ENCODE measurements at places on chromosomes 11 and 22.

- no peak overlapping the region for H3K27ac ChIP-seq
- H3K36me3 ChIP-seq, result no peaks in the 10 kb centered on the region
- no peak overlapping the region for H3K4me3 ChIP-seq
- DNase-seq, result peak; percentile 61
- peaks cover 3% of the 10 kb centered on the region for H3K4me1 ChIP-seq
- no peaks in the 10 kb centered on the region for H3K27me3 ChIP-seq
Observed at GRCh38 chr11:75388386-75389275, 10.7 kb upstream of the RPS3 start.

- no peak overlapping the region for H3K4me3 ChIP-seq
- no peak for DNase-seq
- H3K36me3 ChIP-seq, result no peaks in the 10 kb centered on the region
- H3K27ac ChIP-seq, result no peak overlapping the region
- H3K4me1 ChIP-seq, result peaks cover 2% of the 10 kb centered on the region
- no peaks in the 10 kb centered on the region for H3K27me3 ChIP-seq
Observed at GRCh38 chr11:75313513-75314272, 37.8 kb downstream of the ARRB1 start.

- no peak overlapping the region for H3K27ac ChIP-seq
- no peaks in the 10 kb centered on the region for H3K27me3 ChIP-seq
- H3K4me1 ChIP-seq, result 0 out of 2 replicates have a peak, but pooled peaks cover 1% of the 10 kb centered on the region
- no peak for DNase-seq
- H3K4me3 ChIP-seq, result no peak overlapping the region
Observed at GRCh38 chr11:9838229-9838628, 174.4 kb downstream of the SWAP70 start.

GRCh38 chr11:63417174-63417852, 47.7 kb downstream of the SLC22A9 start:
- no peak overlapping the region for H3K27ac ChIP-seq
- H3K4me3 ChIP-seq, result no peak overlapping the region
- H3K4me1 ChIP-seq, result no peaks in the 10 kb centered on the region
- H3K36me3 ChIP-seq, result no peaks in the 10 kb centered on the region
- H3K27me3 ChIP-seq, result no peaks in the 10 kb centered on the region
- no peak for DNase-seq

DNA sequence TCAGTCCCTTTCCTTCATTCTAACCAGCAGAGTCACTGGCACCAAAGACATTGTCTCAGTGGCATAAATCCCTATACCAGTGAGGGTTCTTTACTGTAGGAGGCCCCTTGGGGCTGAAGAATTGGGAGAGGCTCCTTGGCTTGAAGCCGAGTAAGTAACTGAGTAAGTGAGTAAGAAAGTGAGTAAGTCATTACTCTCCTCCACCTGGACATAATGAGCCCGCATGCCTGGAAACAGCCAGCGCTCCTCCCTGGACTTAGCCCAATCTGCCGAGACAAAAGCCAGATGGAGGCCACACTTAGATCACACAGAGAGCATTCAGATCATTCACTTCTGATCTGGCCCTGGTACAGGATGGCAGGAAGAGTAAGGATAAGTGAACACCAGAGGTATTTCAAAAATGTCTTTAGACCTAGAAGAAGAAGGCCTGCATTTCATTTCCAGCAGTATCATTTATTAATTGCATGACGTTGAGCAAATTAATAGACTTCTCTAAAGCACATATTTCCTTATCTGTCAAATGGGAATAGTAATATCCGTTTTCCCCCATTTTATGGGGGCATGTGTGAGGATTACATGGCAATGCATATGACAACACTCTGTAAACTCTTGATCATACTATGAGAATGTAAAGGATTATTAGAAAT, 8.2 kb upstream of the MICAL3 start:
- H3K27me3 ChIP-seq, result no peaks in the 10 kb centered on the region
- no peak for DNase-seq
- H3K4me1 ChIP-seq, result no peaks in the 10 kb centered on the region
- no peaks in the 10 kb centered on the region for H3K36me3 ChIP-seq
- no peak overlapping the region for H3K27ac ChIP-seq

GRCh38 chr11:17766590-17766989, 32.0 kb downstream of the KCNC1 start:
- no peaks in the 10 kb centered on the region for H3K27me3 ChIP-seq
- DNase-seq, result no peak
- H3K36me3 ChIP-seq, result no peaks in the 10 kb centered on the region
- H3K4me3 ChIP-seq, result no peak overlapping the region
- H3K27ac ChIP-seq, result no peak overlapping the region

DNA sequence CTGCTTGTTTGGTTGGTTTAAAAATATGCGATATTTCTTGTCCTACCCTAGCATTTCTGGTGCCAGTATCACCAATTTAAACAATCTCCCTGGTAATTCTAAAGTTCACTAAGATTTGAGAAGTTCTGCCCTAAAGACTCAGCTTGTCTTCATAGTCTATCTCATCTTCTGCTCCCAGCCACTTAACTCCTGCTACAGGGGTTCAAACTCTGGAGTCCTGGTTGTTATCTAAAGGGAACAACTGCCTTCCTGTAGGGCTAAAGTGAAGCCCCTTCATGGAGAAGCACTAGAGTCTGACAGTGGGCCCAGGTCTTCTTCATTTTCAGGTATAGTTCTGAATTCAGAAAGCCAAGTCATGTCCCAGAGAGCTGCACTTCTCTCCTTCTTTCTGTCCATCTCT, 73.2 kb downstream of the CTNND1 start:
- DNase-seq, result no peak
- no peaks in the 10 kb centered on the region for H3K4me1 ChIP-seq
- no peaks in the 10 kb centered on the region for H3K36me3 ChIP-seq

DNA sequence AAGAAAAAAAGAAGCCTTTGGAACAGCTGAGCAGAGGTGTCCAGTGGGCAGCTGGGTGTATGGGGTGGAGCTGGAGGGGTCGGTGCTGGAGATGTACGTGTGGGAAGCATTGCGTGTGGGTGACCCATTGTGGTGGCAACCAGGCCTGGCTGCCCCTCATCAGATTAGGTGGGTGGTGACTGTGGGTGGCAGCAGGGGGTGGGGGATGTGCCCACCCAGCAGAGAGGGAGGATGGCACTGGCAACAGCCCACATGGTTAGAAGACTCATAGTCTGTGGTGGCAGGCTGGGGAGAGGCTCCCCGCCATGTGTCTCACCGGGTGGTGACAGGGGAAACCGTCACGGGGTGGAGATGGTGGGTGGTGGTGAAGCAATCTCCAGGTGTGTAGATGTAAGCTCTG, 27.6 kb downstream of the TP53I11 start:
- no peaks in the 10 kb centered on the region for H3K36me3 ChIP-seq
- H3K4me3 ChIP-seq, result no peak overlapping the region
- no peak overlapping the region for H3K27ac ChIP-seq
- peaks cover 2% of the 10 kb centered on the region for H3K4me1 ChIP-seq

DNA sequence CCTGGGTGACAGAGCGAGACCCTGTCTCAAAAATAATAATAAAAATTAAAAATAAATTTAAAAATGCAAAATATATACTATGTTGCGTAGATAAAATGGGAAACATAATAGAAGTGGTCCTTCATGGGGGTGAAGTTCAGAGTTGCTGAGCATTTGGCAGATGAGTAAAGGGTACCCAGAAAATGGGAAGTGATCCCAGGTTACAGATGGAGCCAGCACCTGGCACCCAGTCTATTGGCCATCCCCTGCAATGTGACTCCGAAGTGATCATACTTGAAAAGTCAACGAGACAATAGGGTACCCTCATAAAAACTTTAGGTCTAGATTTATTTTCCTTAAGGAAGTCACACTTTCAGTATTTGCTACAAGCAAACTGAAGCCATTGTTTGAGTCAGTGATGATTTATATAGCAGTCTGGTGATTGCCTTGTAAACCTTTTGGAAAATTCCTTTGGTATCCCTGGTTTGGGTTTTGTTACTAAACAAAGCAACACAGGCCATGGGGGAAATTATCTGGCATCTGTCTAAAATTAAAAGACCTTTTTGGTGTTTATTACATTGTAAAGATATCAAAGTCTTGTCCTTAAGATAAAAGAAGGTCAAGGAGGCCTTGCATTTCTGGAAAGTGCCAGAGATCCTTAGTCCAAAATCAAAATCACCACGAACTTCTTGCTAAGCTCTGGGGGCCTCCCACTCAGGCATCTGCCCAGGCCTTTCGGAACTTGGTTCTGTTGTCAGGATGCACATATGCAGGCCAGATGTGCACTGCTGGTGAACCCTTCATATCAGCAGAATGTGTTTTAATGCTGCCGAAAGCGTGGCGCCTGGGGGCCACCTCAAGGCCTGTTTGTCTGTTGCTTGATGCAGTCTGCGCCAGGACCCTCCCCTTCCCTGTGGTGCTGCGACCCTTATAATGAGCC, 4.3 kb downstream of the SMARCB1 start:
- no peak overlapping the region for H3K4me3 ChIP-seq
- peaks cover 11% of the 10 kb centered on the region for H3K36me3 ChIP-seq
- no peaks in the 10 kb centered on the region for H3K27me3 ChIP-seq
- DNase-seq, result no peak
- no peak overlapping the region for H3K27ac ChIP-seq
- no peaks in the 10 kb centered on the region for H3K4me1 ChIP-seq

DNA sequence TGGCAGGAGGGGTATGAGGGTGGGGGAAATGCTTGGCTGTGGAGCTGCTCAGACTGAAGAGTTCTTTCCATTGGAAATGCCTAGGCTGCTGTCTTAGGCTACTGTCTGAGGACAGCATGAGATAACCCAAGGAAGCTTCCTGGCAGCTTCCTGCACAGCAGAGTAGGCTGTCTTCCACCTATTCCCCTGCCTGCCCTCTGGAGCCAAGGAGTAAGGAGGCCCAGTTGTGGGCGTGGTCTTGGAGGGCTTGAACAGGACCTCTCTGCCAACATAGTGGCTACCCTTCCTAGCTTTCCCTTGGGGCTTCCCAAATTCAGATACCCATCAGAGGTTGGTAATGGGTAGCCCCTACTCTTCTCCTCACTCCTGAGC, 25.9 kb downstream of the PHLDB1 start:
- no peaks in the 10 kb centered on the region for H3K27me3 ChIP-seq
- DNase-seq, result no peak
- H3K4me1 ChIP-seq, result peaks cover 11% of the 10 kb centered on the region
- H3K27ac ChIP-seq, result no peak overlapping the region
- H3K4me3 ChIP-seq, result no peak overlapping the region

GRCh38 chr11:106695506-106695905, 322.8 kb downstream of the GUCY1A2 start:
- no peak overlapping the region for H3K27ac ChIP-seq
- no peak overlapping the region for H3K4me3 ChIP-seq
- no peak for DNase-seq
- no peaks in the 10 kb centered on the region for H3K27me3 ChIP-seq
- H3K4me1 ChIP-seq, result no peaks in the 10 kb centered on the region

DNA sequence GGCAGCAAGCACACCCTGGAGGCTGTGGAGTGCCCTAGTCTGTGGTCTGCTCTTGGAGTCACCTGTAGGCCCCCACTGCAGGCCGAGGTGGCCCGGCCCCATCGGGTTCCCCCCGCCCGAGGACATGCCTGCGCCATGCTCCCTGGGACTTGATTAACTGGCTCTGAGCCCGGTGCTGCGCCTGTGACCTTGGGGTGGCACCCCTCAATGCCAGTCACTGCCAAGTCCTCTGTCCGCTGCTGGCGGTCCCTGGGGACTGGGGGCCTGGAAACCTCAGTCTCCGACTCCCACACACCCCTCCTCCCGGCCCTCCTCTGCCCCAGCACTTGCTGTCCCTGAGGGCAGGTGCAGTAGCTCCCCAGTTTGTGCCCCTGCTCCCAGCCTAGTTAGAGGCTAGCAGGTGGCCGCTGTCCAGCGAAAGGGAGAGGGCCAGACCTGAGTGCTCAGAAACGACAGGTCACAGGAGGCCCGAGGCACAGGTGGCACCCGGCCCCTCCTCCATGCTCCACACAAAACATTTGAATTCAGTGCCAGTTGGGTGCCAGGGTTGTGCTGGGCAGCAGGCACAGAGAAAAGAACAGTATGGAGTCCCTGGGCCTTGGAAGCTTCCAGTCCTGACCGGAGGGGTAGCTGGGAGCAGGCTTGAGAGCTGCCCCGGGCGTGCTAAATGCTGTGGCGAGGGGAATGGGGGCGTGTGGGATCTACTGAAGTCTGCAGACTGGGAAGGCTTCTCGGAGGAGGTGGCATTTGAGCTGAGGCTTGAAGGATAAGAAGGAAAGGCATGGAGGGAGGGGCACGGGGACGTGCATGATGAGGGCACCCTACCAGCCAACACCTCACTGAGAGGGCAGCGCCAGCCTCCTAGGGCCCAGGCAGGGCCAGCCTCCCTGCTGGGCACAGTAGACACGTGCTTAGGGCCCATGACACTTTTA, 16.4 kb upstream of the FLRT1 start:
- H3K27ac ChIP-seq, result no peak overlapping the region
- no peak for DNase-seq
- no peaks in the 10 kb centered on the region for H3K36me3 ChIP-seq
- H3K4me1 ChIP-seq, result peaks cover 9% of the 10 kb centered on the region
- no peaks in the 10 kb centered on the region for H3K27me3 ChIP-seq

DNA sequence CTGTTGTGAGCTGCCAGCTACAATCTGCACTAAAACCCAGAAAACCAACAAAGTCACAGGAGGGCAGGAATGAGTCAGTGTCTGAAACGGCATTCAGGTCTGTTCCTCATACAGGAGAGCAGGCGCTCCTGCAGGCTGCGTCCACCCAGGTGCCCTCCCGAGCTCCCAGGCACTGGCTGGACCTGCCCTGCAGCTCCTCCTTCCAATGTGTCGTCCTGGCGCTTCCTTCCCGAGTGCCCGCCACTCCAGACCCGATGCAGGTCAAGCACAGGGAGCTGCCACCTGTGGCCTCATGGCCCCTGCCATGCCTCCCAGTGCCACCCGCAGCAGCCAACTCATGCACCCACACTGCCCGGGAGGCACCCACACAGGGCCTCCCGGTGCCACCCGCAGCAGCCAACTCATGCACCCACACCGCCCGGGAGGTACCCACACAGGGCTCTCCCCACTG, 12.0 kb downstream of the BRD1 start:
- H3K4me3 ChIP-seq, result no peak overlapping the region
- H3K27me3 ChIP-seq, result no peaks in the 10 kb centered on the region
- H3K4me1 ChIP-seq, result peaks cover 3% of the 10 kb centered on the region
- H3K27ac ChIP-seq, result no peak overlapping the region

DNA sequence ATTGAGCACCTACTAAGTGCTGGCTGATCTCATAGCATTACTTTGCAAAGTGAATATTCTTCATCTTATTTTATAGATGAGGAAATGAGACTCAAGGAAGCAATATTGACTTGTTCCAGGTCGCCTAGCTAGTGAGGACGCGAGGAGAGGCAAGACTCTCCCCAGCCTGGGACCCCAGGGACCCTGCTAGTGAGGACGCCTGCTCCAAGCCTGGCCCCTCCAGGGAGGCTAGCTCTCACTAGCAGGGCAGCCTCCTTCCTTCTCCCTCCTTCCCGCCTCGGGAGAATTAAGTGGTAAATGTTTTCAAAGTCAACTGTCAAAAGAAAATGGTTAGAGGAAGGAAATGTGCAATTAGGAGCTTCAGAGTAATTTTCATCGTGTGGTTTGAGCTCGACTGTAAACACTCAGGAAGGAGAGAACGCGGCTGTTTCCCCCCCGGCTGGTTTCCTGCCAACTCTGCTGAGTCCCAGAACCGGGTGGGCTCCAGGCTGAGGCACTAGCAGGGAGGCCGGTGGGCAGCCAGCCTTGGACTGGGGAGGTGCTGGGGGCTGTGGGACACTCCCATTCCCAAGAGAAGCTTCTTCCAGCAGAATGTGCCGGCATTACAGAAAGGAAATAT, 17.9 kb downstream of the MYEOV start:
- no peak for DNase-seq
- no peak overlapping the region for H3K27ac ChIP-seq
- H3K4me1 ChIP-seq, result no peaks in the 10 kb centered on the region
- no peak overlapping the region for H3K4me3 ChIP-seq
- H3K27me3 ChIP-seq, result no peaks in the 10 kb centered on the region

- no peaks in the 10 kb centered on the region for H3K36me3 ChIP-seq
- no peaks in the 10 kb centered on the region for H3K27me3 ChIP-seq
- DNase-seq, result no peak
- no peak within 1 kb of the TSS for H3K27ac ChIP-seq
- peaks cover 1% of the 10 kb centered on the region for H3K4me1 ChIP-seq
Observed at GRCh38 chr11:72191961-72192381, at the start of gene FOLR1. TSS of gene FOLR1 (plus strand) at chr11:72192140. CDS start at chr11:72192174, 34 bp downstream.

Data from iPS DF 6.9 (cell line).